ENCODE measurements at places on chromosomes 1 and 21.

DNA sequence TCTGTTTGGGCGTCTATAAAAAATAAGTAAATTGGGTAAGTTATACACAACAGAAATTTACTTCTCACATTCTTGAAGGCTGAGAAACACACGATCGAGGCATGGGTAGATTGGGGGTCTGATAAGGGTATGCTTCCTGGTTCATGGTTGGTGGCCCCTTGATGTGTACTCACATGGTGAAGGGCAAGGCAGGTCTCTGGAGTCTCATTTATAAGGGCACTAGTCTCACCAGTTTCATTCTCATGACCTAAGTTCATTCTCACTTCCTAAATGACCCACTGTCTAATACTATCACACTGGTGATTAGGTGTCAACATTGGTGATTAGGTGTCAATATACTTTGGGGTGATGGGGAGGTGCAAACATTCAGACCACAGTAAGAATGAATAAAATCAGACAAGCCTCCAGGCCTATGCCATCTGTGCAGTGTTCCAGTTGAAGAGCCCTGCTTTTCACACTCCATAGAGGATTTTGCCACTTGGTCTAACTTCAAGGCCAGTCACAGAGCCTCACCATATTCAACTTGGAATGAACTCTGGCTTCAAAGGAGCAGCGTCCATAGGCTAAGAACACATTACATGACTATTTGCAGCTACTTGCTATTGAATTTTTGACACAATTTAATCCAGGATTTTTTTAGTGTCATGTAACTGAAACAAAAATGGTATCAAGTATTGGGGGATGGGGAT lies 2.5 kb upstream of the GBP4 start:
- DNase-seq = no peak

DNA sequence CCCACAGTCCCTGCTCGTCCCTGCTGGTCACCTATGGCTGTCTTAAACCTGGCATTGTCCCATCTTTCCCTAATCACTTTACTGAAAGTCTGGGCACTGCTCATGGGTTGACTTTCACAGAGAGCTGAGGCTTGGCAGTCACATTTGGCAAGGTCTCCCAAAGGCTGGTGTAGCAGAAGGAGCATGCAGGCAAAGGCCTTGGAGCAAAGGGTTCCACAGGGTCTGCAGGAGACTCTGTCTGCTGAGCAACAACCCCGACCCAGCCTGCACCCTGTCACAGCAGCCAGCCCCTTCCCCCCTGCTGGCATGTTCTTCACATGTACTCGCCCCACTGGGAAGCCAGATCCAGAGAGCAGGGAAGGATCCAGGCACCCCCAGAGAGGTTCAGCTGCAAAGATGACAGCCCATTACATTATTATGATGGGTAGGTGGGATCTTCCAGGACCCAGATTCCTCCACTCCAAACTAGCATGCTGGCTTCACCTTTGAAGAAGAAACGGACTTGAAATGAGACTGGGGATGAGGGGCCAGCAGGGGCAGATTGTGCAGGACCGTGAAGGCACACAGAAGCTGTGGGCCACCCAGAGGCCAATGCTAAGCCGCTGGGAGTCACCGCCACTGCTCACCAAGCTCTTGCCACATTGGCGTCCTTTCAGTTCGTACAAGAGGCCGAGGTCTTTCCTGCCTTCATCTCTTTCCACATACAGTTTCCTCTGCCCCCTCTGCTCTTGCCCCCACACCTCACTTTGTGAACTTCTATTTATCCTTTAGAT lies 14.2 kb upstream of the TMEM125 start:
- no peak for DNase-seq

DNA sequence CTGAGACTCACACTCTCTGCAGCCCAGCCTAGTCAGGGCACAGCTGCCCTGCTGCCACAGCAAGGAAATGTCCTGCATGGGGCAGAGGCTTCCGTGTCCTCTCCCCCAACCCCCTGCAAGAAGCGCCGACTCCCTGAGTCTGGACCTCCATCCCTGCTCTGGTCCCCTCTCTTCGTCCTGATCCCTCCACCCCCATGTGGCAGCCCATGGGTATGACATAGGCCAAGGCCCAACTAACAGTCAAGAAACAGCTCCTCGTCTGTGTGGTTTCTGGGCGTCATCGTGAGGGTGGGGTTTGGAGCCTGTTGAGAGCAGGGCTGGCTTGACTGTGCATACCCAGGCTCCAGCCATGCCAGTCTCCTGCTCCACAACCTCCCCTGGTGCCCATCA lies 19.5 kb downstream of the FAAH start:
- no peak for DNase-seq

- DNase-seq = no peak
Measured at GRCh38 chr1:234593109-234593508, 16.9 kb downstream of the IRF2BP2 start.

GRCh38 chr1:158087320-158087927 lies 93.3 kb upstream of the CD1D start:
- DNase-seq = no peak

- no peak for DNase-seq
Measured at GRCh38 chr21:39630191-39630591, 17.5 kb downstream of the B3GALT5 start.

DNA sequence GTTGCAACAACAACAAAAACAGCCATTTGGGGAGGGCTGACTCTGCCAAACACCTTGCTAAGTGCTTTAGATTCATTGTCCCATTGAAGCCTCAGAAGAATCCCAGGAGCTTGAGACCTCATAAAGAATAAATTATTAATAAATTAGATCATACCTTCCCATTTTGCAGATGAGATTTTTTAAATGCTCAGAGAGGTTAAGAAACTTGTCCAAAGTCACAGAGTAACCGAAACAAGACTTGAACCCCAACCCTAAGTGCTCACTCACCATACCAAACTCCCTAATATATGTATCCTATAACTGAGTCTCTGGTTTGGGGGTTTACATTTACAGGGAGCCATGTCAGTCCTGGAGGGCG lies 3.6 kb downstream of the CRYBG2 start:
- no peak for DNase-seq

GRCh38 chr21:26449161-26449560 lies 123.9 kb downstream of the CYYR1 start:
- DNase-seq = peak; percentile 46

- no peak for DNase-seq
Measured at GRCh38 chr1:48291421-48291820, 68.9 kb downstream of the SLC5A9 start.

DNA sequence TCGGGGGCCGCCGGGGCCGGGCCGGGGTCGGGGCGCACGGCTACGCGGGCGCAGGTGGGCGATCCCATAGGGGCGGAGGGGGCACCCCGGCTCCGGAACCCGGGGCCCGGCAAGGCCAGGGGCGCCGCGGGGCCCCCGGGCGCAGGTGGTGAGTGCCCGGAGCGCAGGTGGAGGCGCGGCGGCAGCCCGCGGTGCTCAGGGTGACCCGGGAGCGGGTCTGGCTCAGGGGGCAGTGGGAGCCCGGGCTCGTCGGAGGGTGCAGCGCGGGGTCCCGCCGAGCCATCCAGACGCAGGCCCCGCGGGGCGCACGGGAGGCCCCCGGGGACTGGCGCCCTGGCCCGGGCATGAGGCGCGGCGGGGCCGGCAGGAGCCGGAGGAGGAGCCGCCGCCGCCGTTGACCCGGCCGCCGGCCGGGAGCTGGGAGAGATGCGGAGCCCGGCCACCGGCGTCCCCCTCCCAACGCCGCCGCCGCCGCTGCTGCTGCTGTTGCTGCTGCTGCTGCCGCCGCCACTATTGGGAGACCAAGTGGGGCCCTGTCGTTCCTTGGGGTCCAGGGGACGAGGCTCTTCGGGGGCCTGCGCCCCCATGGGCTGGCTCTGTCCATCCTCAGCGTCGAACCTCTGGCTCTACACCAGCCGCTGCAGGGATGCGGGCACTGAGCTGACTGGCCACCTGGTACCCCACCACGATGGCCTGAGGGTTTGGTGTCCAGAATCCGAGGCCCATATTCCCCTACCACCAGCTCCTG lies 489 bp downstream of the CELSR2 start:
- DNase-seq = no peak

- no peak for DNase-seq
Measured at GRCh38 chr1:43388613-43389012, 987 bp downstream of the MED8 start.

DNA sequence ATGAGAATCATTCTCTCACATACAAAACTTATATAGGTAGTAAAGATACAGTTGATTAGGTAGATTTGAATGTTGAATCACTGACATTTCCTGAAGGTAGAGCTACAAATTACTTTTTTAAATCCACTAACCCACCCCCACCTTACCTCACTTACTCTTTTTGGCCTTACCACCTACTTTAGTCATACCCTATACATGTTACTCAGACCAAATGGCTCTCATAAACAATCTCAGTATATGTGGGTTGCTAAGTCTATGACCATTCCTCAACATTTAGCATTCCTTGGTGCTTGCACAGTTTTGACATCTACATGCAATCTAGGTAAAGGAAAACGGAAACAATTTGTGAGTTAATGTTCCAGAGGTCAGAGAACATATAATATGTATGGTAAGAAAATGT lies 26.3 kb downstream of the SYDE2 start:
- peak; percentile 3 for DNase-seq

DNA sequence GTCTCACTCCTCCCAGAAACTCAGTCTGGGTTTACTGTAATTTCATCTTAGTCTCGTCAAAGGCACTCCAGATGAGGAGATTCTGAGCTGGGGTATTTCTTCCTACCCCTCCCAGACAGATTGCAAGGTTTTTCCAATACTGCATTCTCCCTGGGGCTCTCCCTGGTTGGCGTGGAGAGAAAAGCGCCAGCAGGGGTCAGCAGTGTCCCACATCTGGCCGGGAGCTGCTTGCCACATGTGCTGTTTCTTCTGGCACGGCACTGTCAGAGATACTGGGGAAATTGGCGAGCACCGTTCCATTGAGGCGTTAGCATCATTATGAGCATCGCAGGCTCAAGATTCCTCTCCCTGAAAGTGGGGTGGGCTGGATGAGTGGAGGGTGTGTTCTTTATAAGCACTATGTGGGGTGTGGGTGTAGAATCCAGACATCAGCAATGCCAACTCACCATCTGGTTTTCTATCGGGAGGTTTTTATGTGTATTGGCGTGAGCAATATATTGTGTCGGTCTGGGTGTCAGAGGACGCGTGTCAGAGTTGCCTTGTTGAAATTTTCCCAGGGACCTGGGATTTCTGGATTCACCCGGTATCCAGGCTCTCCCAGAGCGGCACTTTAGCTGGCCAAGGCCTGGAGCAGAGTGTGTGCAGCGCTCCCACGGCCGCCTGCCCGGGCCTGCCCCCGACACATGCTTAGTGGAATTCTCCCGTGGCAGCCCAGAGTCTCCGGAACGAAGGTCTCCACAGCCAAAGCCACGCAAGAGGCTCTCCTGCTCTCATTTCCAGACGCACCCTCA lies 8.0 kb upstream of the NAV1 start:
- no peak for DNase-seq

GRCh38 chr1:214899908-214900460 lies 182.6 kb upstream of the KCNK2 start:
- DNase-seq = no peak

- DNase-seq = no peak
Measured at GRCh38 chr1:25544243-25544764, 898 bp downstream of the LDLRAP1 start.

DNA sequence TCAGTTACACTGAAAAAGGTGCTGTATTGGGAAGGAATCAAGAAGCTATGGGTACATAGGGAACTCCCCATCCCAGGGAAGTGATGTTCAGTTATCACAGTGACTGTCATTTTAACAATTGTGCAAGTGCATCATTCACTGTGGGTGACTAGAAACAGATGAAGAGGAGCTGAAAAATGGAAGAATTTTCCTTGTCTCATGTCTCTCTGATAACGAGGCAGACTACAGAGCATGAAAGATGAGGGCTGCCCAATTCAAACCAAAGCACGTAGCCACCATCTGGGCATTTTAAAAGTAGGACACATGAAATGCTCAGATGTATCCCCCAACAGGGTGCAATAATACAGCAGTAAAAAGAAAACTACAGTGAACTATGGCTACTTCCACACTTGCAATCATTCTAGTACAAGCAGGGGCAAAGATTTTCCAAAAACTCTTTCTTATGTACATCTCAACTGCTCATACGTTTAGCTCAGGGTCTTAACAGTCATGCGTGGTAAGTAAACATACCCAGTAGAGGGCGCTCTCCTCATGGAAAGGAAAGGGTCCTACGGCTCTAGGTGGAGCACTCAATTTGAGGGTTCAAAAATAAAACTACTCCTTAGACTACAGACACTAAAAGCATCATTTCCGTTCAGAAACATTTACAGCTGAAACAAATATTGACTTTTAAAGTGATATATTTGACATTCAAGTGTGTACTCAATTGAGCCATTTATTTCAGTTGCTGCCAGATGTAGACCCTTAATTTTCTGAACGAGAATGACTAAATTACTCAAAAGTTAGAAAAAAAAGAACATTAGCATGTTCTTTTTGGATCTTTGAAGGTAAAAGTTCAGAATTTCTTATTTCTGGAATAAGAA lies 143.2 kb downstream of the KCTD3 start:
- DNase-seq = no peak

DNA sequence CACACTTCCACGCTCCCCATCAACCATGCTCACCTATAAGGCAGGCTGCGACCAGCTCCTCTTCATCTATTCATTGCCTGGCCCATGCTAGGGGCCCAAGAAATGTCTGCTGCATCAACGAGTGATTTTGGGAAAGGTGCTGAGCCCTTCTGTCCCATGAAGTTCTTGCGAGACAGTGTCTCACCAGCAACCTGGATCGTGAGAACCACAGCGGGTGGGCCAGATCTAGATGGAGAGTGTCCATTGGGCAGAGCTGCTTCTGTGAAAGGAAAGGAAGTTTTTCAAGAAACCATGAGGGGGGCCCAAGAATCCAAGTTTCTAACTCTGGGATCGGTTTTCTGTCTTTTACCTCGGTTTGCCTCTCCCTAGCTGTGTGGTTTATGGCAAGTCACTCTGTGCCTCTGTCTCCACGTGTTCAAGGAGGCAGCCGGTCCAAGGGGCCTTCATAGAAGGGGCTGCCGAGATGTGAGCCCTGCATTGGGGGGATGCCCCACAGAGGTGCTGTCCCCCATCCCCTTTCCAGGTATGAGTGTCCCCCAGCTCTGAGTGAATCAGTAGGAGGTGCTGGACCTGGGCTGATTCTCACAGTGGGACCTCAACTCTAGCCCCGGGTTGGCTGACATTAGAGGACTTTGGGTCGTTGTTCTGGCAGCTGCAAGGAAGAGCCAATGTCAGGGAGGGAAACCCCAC lies 8.3 kb upstream of the PADI1 start:
- no peak for DNase-seq

DNA sequence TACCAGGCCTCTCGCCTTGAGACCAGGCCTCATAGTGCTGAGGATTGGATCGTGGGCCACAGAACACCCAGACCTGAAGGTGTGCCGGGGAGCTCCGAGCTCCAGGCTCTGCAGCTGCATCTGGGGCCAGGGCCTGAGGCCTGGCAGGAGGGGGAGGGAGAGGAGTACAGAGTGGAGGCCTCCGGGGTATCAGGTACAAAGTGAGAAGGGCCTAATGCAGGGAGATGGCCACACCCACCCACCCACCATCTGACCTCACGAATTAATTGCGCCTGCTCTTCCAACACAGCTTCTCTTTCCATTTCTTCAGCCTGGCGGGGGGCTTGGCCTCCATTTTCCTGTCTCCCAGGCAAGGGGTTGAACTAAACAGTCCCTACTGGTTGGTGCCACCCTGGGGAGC lies 99.4 kb upstream of the ARHGEF16 start:
- no peak for DNase-seq

GRCh38 chr1:89815611-89816010 lies 5.2 kb upstream of the LRRC8D start:
- DNase-seq = no peak

All from epithelial cell of prostate (primary cell).